ENCODE measurements at places on chromosomes 1 and 21.
A peak's percentile ranks its signal among the peaks of the same experiment; 100 is the strongest.

GRCh38 chr21:23660560-23660959 lies 1946.7 kb downstream of the MRPL39 start:
- no peak for DNase-seq

GRCh38 chr1:178038372-178038771 lies 55.5 kb upstream of the RASAL2 start:
- no peak for DNase-seq

GRCh38 chr1:181918880-181919525 lies 142.5 kb downstream of the ZNF648 start:
- no peak for DNase-seq

- DNase-seq: no peak
Measured at GRCh38 chr1:53519421-53519820, 60.2 kb downstream of the DMRTB1 start.

DNA sequence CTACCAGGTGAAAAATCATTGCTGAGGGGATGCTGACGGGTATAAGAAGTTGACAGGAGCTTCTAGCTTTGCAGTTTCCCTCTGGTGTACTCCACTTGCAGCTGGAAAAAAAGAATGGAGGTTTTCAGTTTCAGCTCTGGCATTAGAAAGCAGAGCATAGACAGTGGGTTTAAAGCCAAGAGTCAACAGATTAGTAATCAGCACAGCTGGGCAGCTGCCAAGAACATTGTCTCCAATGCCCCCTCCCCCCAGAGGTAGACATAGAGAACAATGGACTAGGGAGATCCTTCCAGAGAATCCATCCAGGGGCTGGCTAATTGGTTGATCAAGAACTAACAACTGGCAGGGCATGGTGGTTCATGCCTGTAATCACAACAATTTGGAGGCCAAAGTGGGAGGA lies 10.1 kb upstream of the ZBTB8B start:
- no peak for DNase-seq

DNA sequence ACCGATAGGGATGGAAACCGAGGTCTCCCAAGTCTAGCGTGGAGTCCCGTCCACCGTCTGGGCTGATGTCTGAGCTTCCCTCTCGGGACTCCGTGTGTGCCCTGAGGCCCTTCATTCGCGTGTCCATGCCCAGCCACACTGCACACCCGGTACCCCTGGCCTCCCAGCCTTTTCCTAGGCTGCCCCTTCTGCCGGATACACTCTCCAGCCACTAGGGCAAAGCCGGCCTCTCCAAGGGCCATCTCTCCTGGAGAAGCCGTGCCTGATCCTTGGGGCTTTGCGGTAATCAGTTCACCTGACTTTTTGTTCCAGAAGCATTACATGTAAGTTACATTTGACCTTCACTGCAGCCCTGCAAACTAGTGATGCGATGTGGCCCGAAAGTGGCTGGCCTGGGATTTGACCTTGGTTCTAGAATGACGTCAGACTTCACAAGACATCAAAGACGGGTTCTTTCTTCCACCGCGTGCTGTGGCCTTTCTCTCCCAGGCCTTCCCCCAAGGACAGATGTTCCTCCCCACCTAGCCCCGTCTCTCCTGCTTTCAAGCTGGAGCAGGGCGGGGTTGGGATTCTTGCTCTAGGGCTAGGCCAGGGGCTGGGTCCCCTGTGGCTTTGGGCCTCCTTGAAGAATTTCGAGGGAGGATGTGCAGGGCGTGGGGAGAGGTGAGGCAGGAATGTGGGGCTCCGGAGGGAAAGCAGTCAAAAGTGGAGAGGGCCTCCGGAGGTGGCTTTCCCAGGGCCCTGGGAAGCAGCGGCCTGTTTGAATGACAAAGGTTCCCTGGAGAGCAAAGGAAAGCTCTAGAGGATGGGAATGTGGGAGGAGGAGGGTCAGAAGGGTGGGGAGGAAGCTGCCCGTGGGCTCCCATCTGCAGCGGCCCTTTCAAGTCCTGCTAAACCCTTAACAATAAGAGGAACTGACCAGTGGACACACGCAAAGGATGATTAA lies 49.7 kb upstream of the SLC2A1 start:
- no peak for DNase-seq

DNA sequence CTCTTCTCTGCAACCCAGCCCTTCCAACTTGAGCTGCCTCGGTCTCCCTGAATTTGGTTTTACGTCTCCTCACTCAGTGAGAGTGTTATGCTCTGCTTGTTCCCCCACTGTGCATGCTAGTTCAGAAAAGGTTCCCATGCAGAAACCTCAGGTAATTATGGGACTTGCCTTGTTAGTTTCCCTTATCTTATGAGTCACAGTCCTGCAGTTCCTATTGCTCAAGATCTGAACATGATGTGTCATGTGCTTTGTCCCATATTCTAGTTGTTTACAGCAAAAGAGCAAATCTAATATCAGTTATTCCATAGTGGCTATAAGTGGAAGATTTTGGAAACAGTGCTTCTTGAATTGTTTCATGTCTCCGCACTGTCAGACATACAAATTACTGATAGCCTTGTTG lies 74.4 kb downstream of the DUSP10 start:
- peak; percentile 32 for DNase-seq

DNA sequence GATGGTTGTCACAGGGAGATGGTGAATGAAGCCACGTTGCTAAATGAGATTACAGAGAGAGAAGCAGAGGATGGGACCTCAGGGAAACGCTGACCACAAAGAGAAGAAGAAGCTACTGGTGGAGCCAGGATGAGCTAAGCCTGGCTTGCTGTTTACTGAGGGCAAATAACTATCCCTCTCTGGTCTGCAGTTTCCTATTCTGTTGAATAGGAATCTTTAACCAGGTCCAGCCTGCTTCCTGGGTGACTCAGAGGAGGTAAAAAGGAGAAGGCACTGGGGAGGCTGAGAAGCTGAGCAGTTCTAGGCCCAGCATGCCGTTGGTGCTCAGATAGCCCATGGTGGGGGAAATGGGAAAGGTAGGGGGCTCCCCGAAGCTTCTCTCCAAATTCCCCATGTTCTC lies 29.6 kb downstream of the DMBX1 start:
- DNase-seq: no peak

- peak; percentile 87 for DNase-seq
Measured at GRCh38 chr1:161440312-161440894, 64.9 kb upstream of the FCGR2A start.

Measured in Caki2 (cell line).